CD4-positive, alpha-beta T cell treated with Interferon alpha-2 for 1 hour (primary cell): ENCODE measurements at places on chromosomes 1 and 21.
A peak's percentile ranks its signal among the peaks of the same experiment; 100 is the strongest.

DNA sequence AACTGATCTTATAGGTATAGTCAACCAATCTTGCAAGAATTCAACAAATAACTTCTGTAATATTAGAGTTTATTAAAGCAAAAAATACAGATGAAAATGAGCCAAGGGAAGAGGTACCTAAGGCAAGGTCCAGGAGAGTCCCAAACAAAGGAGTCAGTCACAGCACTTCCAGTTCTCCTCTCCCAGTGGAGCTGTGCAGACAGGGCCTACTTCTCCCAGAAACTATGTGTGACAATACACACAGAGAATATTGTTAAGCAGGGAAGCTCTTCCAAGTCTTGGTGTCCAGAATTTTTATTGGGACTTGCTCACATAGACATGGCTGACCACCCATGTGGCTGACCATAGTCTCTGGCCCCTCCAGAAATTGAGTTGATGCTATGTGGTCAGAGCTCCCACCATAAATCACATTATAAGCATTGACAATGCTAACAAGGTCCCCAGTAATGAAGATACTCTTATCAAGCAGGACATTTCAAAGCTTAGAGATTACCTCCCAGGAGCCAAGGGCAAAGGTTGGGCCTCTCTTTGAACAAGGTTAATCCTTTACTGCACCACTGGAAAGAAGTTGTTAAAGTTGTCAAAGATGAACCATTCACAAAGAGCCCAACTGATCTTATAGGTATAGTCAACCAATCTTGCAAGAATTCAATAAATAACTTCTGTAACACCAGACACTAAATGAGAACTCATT lies 3.5 kb upstream of the CD244 start:
- DNase-seq = no peak

- DNase-seq = peak; percentile 82
Measured at GRCh38 chr1:37682334-37682987, 9.9 kb upstream of the CDCA8 start.

DNA sequence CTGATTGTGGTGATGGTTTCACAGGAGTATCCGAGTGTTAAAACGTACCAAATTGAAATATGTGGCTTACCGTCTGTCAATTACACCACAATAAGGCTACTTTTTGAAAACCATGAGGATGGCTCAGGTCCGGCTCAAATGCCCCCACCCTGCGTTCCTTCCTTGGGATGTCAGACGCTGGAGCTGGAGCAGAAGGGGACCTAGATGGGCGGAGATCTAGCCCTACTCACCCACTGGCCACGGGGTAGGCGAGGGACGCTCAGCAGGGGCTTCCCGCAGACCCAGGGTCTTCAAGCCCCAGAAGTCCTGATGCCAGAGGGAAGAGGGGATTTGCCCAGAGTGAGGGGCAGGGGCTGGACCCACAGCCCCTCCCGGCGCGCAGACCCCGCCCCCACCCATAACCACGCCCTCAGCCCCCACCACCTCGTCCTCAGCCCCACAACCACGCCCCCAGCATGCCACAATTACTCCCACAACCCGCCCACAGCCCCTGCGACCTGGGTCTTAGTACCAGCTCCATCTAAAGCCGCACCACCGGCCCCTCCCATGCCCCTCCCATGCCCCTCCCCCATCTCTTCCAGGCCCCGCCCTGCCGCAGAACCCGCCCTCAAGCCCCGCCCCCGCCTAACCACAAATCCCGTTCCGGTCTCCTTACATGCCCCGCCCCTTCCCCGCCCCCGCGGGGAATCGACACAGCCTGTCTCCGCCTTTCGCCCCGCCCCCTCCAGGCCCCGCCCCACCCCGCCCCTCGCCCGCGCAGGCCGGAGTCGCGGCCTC lies at the start of gene LRRC3:
TSS of gene LRRC3 (plus strand) at position 764 of the 777 bp plus-strand sequence. CDS start 1,135 bp downstream, outside the sequence.
- DNase-seq = peak; percentile 88

DNA sequence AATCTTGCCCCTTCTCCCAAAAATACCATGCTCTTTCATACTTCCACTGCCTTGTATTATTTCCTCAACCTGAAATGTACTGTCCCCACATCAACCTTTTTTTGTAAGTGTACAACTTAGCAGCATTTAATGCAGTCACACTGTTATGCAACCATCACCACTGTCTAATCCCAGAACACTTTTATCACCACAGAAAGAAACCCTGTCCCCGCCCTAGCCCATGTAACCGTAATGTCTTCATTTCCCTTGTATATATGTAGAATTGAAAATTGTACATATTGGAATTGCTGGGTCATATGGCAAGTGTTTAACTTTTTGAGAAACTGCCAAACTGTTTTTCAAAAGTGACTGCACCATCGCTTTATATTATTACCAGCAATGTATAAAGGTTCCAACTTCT lies 37.4 kb downstream of the PTP4A2 start:
- no peak for DNase-seq

GRCh38 chr1:158148468-158148867 lies 32.2 kb upstream of the CD1D start:
- DNase-seq = no peak

DNA sequence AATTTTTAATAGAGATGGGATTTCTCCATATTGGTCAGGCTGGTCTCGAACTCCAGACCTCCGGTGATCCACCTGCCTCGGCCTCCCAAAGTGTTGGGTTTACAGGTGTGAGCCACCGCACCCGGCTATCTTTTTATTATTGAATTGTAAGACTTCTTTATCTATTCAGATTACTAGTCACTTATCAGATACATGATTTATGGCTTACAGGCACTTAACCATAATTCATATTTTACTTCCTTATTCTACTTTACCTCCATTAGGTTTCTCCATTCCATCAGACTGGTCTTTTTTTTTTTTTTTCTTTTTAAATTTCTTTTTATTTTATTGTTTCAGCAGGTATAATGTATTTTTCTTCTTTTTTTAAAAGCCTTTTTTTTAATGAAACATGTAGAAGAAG lies 4.4 kb downstream of the TMEM183A start:
- DNase-seq = no peak

DNA sequence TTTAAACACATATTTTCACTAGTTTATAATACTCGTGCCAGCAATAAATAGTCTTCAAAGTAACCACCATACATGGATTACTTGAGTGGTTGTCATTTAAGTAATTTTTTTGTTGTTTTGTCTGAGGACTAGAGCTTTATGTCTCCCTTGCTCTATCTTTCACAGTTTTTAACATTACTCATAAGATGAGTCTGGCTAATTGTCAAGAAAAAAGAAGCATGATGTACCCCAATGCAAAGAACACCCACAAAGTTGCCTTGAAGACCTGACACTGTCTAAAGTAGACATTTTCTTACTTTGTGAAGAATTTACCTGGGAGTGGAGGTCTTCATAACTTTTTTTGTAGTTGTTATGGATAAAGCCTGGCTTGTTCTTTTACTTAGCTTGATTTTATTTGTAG lies 210.4 kb upstream of the BRINP3 start:
- no peak for DNase-seq

GRCh38 chr1:190303501-190303900 lies 174.2 kb downstream of the BRINP3 start:
- no peak for DNase-seq

DNA sequence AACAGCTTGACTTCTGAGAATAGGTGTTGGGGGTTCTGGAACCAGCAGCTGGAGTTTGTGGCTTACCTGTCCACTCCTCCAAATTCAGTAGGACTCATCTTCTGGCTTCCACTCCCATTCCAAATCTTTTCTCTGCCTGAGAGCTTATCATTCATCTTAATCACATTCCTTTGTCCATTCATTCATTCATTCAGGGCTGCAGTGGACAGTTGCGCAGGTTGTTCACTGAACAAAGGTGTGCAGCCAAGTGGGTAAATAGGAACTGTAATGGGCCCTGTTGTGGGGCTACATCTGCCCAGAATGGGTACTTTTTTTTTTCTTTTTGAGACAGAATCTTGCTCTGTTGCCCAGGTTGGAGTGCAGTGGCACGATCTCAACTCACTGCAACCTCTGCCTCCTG lies 3.4 kb upstream of the HSPG2 start:
- DNase-seq = no peak

DNA sequence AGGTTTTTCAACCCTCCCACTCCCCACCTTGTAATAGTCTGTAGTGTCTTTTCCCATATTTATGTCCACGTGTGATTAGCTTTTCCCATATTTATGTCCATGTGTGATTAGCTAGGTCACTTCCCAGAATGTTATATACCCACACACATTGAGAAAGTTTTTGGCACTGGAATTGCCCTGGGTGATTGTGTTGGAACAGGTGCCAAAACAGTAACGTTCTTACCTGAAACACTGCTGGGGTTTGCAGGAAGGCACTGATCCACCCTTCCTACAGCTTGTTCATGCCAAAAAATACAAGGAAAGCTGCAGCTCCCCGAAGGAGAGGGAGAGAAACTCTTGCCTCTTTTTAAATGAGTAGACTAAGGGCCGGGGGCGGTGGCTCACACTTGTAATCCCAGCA lies 68.0 kb upstream of the CXADR start:
- DNase-seq = no peak

- no peak for DNase-seq
Measured at GRCh38 chr1:209154912-209155311, 428.6 kb upstream of the CAMK1G start.
